ENCODE measurements at places on chromosomes 16 and 17. TPM values are rescaled to one million over a fixed set of nuclear protein-coding genes. Genes with fewer than 3 reads are reported as not detected.

The DRC3 gene
- total RNA-seq = 17.3 TPM

The CES4A gene
- 31.7 TPM for total RNA-seq

The CPNE2 gene
- 24.1 TPM for total RNA-seq

The HAGHL gene
- total RNA-seq = 7.5 TPM

The CLEC19A gene
- not detected for total RNA-seq

The CHD9NB gene
- total RNA-seq = 26.2 TPM

The KCNJ2 gene
- 4.4 TPM for total RNA-seq

The ADAD2 gene
- 0.72 TPM for total RNA-seq

Measured in kidney (tissue), 22 donors.